ENCODE measurements at places on chromosomes 11 and 22.
A peak's percentile ranks its signal among the peaks of the same experiment; 100 is the strongest.

- DNase-seq = peak; percentile 40
These were observed 890.5 kb downstream of the BRD1 start for GRCh38 chr22:48937032-48937639.

- peak; percentile 20 for DNase-seq
These were observed 1373.1 kb downstream of the TBC1D22A start for GRCh38 chr22:48135592-48135991.

DNA sequence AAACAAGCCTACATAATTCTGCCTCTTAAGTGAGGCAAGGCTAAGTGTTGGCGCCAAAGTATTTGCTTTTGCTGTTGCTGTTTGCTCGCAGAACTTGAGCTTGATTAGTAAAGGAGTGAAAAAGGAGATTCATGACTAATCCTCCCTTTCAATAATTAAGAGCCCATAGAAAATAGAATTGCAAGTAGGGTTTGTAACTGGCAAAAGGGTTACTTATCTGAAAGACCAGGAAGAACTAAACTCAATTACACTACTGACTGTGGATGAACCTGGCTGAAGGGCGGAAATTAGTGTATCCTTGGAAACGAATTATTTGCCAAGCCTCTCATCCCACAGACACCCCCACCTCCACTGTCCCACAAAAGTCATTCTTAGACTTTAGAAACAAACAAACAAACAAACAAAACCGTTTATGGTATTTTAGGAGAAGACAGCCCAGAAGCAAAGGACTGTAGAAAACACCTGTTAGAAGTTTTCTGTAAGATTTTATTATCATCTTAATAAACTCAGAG, 411 bp upstream of the EXPH5 start:
- no peak for DNase-seq

DNA sequence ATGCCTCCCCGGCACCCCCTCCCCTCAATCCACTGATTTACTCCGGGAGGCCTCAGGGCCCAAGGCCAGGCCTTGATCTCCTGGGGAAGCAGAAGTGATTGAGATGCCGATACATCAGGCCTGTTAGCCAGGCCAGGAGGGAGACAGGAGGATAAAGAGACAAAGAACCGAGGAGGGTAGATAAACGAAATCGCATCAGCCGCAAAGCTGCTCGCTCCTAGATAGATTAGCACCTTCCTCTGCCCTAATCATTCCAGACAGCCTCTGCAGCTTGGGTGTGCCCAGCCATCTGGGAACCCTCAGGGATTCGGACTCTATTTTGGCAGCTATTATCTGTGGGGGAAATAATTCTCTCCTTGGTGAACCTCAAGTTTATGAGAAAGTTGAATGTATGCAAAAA, 121.2 kb downstream of the ABTB2 start:
- DNase-seq = no peak
